ENCODE measurements at places on chromosomes 5 and 9.

- no peak for DNase-seq
Measured at GRCh38 chr9:79731171-79731890, 159.6 kb downstream of the TLE4 start.

DNA sequence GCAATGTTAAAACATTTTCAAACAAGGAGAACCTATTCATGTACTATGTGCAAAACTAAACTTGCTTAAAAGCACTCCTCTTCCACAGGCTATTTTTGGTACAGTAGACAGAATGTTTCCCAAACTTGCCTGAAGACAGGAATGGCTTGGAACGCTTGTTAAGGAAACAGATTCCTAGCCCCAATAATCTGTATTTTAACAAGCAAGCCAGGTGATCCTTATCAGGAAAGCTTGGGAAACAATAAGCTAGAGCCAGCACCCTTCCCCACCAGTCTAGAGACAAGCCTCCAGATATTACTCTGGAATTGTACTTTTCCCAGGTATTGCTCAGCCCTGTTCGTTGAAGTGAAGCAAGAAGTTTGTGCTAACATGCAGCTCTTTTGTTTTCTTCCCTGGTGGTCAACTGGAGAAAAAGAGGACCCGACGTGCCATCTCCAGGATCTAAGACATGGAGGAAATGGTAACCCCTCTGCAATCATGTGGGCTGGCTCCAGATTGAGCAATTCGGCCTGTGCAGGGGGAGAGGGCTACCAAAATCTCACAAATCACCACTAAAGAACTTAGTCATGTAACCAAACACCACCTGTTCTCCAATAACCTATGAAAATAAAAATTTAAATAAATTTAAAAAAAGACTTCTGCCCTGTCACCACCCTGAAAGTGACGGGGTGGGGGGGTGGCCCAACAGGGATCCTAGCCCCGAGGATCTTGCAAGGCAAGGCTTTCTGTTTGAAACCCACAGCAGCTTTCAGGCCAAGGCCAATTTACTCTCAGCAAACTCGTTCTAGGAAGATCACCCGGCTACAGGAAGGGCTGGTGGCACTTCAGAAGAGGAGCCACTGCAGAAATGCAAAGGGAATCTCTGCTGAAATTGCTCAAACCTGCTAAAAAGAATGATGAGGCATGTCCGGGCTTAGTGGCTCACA, 48.6 kb downstream of the SHB start:
- DNase-seq, result no peak

DNA sequence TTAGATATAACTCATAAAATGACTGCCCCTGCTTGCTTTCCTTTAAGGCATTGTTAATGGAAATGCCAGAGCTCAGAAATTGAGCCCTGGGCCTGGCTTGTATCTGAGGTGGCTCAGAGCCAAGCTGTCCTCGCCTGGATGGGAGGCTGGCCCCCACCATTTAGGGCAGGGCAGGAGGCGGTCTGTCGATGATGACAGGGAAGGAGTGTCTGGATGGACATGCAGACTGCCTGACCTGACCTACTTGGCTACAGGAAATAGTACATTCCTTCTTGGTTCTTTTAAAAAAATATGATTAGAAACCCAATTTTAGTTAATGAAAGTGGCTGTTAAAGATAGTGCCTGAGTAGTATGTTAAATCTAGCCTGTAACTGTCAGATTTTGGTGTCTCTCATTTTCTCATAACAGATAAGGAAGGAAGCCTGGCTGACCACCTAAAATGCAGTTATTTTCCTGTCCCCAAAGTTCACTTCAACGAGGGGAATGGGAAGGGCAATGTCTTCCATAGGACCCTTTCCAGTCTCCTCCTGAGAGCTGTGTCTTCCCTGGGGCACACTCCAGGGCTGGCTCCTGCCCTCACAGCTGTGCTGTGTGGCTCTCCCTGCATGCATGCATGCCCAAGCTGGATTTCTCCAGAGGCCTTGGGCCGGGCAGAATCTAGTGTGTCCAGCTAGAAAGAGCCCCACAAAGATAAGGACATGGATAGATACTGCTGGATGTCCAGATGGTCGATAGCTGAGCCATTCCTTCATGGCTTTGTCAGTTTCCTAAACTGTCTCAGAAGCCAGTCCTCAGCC, 42.3 kb downstream of the MACROH2A1 start:
- peak; percentile 58 for DNase-seq

GRCh38 chr9:11356067-11356466, 743.3 kb upstream of the PTPRD start:
- DNase-seq, result no peak

- DNase-seq, result peak; percentile 55
Measured at GRCh38 chr9:116646661-116647514, 40.2 kb upstream of the TRIM32 start.
